ENCODE measurements at places on chromosomes 7 and 10. TPM values are rescaled to one million over a fixed set of nuclear protein-coding genes. Genes with fewer than 3 reads are reported as not detected.

DNA sequence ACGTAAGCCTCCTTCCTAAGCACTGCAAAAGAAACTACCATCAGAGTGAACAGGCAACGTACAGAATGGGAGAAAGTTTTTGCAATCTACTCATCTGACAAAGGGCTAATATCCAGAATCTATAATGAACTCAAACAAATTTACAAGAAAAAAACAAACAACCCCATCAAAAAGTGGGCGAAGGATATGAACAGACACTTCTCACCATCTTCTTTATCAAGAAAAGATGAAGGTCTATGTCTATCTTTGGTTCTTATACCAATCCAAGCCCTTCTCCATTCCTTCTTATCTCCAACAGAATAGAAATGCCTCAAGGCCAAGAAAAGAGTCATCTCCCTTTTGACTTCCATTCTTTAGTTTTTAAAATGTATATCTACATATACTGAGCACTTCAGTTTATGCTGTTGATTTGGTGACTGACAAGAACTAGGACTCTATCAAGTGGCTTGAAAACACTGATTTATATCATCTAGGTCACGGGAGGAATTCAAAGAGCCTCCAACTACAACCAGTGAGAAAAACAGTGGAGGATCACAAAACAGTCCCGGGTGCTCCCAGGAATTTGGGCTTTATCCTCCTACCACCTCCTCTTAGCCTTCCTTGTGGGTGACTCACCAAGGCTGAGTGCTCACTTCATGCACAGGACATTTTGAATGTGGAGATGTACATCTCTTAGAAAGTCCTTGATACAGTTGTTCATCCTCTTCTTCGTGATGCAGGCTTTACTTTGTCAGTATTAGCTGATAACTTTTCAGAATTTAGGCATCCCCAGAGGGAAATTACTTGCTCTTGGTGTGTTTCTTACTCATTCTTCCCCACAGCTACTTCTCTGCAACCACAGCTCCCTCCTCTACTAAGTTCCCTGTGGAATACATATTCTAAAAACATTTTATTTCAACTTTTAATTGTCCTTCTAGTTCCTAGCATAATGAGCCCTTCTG is 15.4 kb downstream of the TAS2R41 start:
- no peaks in the 10 kb centered on the region for H3K27me3 ChIP-seq
- H3K27ac ChIP-seq: peak overlapping the region; percentile 80
- DNase-seq: no peak

DNA sequence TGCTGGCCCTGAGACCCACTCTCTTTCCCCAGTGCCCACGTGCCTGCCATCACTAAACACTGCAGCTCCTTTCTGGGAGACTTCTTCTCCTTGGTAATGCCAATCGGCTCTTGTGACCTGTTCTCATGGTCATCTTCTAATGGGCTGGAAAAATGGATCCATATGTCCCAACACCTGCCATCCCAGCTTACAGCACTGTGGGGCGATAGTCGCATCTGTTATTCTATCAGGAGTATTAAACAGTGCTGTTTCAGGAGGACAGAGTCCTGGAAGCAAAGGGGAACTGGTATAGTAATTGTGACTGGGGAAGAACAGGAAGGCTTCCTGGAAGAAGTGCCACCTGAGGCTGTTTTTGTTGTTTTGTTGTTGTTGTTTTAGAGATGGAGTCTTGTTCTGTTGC is 411.2 kb downstream of the GLRX3 start:
- no peaks in the 10 kb centered on the region for H3K36me3 ChIP-seq
- H3K4me1 ChIP-seq: no peaks in the 10 kb centered on the region
- peaks cover 13% of the 10 kb centered on the region for H3K27me3 ChIP-seq
- H3K27ac ChIP-seq: no peak overlapping the region

- no peaks in the 10 kb centered on the region for H3K4me1 ChIP-seq
- peaks cover 20% of the 10 kb centered on the region for H3K27me3 ChIP-seq
- H3K27ac ChIP-seq: no peak overlapping the region
- H3K36me3 ChIP-seq: no peaks in the 10 kb centered on the region
- no peak for DNase-seq
These were observed 208.4 kb upstream of the AKR1E2 start for GRCh38 chr10:4617589-4617988.

DNA sequence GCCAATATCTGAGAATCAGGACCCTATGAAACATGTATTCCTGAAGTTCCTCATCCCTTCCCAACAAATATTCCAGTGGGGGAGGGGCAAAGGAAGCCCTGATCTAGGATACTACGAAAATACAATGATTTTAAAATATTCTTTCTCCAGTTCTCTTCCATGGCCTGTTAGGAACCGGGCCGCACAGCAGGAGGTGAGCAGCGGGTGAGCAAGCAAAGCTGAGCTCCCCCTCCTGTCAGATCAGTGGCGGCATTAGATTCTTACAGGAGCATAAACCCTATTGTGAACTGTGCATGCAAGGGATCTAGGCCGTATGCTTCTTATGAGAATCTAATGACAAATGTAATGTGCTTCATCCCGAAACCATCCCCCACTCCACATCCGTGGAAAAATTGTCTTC is 370.8 kb downstream of the WDR11 start:
- H3K36me3 ChIP-seq: no peaks in the 10 kb centered on the region
- no peaks in the 10 kb centered on the region for H3K4me1 ChIP-seq
- H3K27me3 ChIP-seq: no peaks in the 10 kb centered on the region
- H3K27ac ChIP-seq: no peak overlapping the region

DNA sequence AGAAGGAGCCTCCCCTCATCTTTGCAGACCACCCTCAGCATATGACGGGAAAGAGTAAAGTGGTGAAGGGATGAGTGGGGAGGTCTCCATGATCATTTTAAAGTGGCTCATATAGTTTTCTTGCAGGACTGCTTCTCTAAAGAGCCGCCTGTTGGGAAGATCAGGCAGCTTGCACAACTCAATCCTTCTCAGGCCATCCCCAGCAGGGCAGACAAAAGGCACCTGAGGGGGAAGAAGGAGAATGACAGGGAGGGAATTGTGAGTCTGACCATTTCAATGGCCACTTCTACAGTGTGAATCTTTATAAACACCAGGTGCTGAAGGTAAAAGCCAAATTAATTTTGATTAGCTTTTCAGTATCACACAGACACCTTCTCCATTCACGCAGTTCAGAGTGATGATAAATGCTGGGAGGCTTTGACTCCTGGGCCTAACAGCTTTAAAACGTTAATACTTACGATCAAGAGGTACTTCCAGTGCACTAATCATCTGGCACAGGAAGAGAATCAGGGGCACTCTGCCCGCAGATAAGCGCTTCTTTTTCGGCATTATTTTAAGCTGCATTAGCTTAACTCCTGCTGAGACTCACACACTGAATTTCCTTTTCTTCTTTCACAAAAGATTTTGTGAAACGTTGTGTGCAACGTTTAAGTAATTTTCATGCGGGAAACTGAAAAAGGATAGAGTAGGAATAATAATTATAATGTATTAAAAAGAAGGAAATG is 109.5 kb upstream of the LAMB4 start:
- H3K36me3 ChIP-seq: peaks cover 3% of the 10 kb centered on the region
- no peak overlapping the region for H3K27ac ChIP-seq
- no peak for DNase-seq
- no peak overlapping the region for H3K4me3 ChIP-seq

Gene NANOS1
- 0.16 TPM for total RNA-seq

DNA sequence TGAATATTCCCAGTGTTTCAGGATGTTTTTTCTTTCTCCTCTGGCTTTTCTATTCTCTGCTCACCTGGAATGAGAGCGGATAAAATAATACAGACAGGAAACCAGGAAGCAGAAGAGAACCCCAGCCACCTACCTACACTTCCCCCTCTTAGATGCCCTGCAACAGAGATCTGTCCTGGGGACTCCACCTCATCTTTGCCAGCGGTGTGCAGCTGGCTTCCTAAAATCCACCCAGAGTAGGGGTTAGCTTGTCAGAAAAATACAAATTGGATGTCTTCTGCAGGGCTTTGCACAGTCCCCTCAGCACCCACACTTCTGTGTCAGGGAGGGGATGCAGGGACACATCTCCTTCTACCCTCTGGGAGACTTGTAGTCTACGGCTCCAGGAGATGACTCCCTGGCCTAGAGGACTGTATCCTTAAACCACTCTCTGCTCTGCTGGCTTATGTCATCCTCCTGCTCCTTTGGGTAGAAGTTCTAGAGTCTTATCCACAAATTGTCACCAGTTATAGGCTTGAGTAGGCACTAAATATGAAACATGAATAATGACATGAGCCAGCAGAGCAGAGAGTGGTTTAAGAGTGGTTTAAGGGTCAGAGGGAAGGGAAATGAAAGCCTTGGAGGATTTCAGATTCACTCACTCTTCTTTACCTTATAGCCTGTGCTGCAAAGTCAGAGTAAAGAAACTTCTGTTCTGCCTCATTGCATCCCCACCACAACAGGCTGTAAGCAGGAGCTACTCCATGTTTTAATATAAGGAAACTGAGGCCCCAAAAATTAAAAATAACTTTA is 749.4 kb downstream of the AUTS2 start:
- no peak overlapping the region for H3K4me3 ChIP-seq
- DNase-seq: no peak
- no peaks in the 10 kb centered on the region for H3K36me3 ChIP-seq
- H3K4me1 ChIP-seq: no peaks in the 10 kb centered on the region
- H3K27me3 ChIP-seq: no peaks in the 10 kb centered on the region
- no peak overlapping the region for H3K27ac ChIP-seq

GRCh38 chr10:1468811-1469210 is 268.5 kb downstream of the ADARB2 start:
- no peaks in the 10 kb centered on the region for H3K4me1 ChIP-seq
- no peak for DNase-seq
- H3K36me3 ChIP-seq: no peaks in the 10 kb centered on the region
- H3K4me3 ChIP-seq: no peak overlapping the region
- peaks cover 21% of the 10 kb centered on the region for H3K27me3 ChIP-seq

DNA sequence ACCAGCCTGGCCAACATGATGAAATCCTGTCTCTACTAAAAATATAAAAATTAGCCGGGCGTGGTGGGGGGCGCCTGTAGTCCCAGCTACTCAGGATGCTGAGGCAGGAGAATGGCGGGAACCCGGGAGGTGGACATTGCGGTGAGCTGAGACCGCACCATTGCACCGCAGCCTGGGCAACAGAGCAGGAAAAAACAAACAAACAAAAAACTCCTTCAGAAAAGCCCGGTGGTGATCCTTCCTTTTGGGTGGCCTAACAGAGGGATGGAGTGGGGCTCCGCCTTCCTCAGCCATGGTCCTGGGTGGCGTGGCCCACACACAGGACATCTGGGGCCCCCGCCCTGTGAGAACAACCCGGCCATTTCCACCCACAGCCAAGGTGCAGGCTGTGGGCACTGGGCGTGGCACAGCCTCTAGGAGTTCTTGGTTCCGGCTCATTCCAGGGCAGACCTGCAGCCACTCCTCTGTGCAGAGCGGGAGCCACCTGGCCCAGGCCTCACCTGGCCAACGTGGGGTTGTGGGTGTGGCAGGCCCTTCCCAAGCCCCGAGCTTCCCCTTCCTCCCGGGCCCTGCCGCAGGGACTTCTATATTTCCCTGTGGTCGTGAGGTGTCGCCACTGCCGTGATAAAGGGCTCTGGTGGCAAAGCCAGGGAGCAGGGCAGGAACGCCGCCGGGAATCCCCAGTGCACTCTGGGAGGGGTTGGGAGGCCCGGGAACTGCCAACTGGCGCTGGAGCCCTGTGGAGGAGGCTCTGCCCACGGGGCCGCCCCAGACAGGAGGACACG is 37.6 kb downstream of the GET4 start:
- peaks cover 12% of the 10 kb centered on the region for H3K36me3 ChIP-seq
- H3K4me3 ChIP-seq: no peak overlapping the region
- H3K4me1 ChIP-seq: peaks cover 11% of the 10 kb centered on the region

DNA sequence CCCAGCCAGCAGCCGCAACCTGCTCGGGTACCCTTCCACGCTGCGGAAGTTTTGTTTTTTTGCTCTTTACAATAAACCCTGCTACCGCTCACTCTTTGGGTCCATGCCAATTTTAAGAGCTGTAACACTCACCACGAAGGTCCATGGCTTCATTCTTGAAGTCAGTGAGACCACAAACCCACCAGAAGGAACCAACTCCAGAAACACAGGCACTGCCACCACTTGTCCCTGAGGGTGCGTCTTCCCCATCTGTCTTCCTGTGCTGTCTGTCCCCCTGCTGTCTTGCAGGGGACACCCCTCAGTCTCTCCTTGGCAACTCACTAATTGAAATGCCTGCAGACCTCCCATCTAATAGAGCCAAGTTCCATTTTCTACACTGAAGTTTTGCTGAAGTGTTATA is 48.5 kb upstream of the RSU1 start:
- no peaks in the 10 kb centered on the region for H3K27me3 ChIP-seq
- H3K27ac ChIP-seq: no peak overlapping the region
- H3K4me1 ChIP-seq: no peaks in the 10 kb centered on the region
- peaks cover 4% of the 10 kb centered on the region for H3K36me3 ChIP-seq

GRCh38 chr7:135665042-135665441 is 2.7 kb downstream of the STMP1 start:
- H3K36me3 ChIP-seq: peaks cover 33% of the 10 kb centered on the region
- DNase-seq: no peak
- H3K4me3 ChIP-seq: no peak overlapping the region
- peaks cover 3% of the 10 kb centered on the region for H3K27me3 ChIP-seq
- no peak overlapping the region for H3K27ac ChIP-seq

DNA sequence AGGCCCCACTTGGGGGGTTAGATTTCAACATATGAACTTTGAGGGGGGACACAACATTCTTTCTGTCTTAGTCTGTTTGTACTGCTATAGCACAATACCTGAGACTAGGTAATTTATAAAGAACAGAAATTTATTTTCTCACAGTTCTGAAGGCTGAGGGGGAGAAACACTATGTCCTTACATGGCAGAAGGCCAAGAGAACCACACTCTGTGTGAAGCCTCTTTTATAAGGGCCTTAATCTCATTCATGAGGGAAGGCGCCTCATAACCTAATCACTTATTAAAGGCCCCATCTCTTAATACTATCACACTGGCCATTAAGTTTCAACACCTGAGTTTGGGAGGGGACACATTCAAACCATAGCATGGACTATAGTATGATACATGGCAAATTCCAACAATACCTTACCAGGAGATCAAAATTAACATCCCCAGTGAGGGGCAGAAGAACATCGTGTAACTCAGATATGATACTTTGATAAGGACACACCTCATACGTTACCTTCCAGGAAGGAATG is 9.3 kb upstream of the PDLIM1 start:
- H3K27me3 ChIP-seq: peaks cover 8% of the 10 kb centered on the region
- no peak overlapping the region for H3K27ac ChIP-seq
- no peak overlapping the region for H3K4me3 ChIP-seq
- no peak for DNase-seq
- H3K4me1 ChIP-seq: peaks cover 3% of the 10 kb centered on the region

- no peaks in the 10 kb centered on the region for H3K4me1 ChIP-seq
- peaks cover 26% of the 10 kb centered on the region for H3K27me3 ChIP-seq
- no peak for DNase-seq
- H3K36me3 ChIP-seq: no peaks in the 10 kb centered on the region
- no peak overlapping the region for H3K4me3 ChIP-seq
- H3K27ac ChIP-seq: no peak overlapping the region
These were observed 283.7 kb upstream of the SMIM30 start for GRCh38 chr7:113402005-113402404.

Gene TMEM273
- 0.76 TPM for total RNA-seq

DNA sequence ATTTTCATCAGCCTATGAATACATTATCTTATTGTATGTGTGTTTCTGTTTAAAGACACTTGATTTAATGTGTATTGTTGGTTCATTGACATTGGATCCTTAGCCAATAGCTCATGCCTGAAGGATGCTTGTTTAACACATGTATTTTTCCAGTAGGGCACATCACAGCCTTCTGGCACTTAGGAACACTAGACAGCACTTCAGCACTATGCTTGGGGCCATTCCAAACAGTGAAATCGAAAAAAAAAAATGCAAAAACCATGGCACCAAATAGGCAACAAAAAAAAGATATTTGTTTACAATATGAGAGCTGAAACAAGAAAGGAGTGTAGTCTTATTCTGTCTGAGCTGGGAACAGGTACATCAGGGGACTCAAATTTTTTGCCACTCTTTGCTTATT is 262.8 kb downstream of the SLC25A13 start:
- peaks cover 34% of the 10 kb centered on the region for H3K27me3 ChIP-seq
- no peak overlapping the region for H3K27ac ChIP-seq
- no peaks in the 10 kb centered on the region for H3K36me3 ChIP-seq
- H3K4me1 ChIP-seq: no peaks in the 10 kb centered on the region
- DNase-seq: no peak

Gene TLX1
- not detected for total RNA-seq

All from activated naive CD8-positive, alpha-beta T cell treated with anti-CD3 and anti-CD28 coated beads for 36 hours (primary cell).